Activated CD4-positive, alpha-beta T cell treated with anti-CD3 and anti-CD28 coated beads, Interleukin-2, amount 50 U/mL, for 1 hour (primary cell): ENCODE measurements at places on chromosomes 3 and 15.
A peak's percentile ranks its signal among the peaks of the same experiment; 100 is the strongest.

DNA sequence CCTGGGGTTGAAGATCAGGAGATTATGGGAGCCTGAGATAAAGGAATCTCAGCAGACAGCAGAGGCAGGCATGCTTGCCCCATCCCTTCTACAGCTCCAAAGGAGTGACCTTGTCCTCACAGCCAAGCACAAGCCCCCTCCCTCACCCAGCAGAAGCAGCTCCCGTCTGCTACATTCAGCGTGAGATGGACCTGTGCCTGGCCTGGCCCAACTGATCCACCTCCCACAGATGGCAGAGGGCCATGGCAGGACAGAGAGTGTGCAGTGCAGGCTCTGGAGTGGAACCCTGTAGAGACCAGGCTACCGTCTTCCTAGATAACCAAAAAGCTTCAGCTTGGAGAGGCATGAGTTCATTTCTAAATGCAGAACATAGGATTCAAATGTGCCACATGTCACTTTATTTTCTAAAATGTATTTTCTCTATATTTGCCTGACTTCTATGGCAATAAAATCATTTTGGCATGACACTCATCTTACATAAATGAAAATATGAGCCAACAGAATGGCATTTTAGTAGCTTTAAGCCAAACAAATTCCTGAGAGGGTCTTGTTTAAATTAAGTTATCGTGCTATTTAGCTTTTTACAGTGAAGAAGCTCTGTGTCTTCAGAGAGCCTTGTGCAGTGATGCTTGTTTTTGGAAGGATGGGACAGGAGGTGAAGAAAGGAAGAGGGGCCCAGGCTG is 43.7 kb downstream of the SLC12A8 start:
- no peak for DNase-seq

- peak; percentile 3 for DNase-seq
Observed at GRCh38 chr15:55846116-55846707, 103.3 kb upstream of the PRTG start.

- no peak for DNase-seq
Observed at GRCh38 chr15:68166847-68167246, 38.3 kb downstream of the CALML4 start.

DNA sequence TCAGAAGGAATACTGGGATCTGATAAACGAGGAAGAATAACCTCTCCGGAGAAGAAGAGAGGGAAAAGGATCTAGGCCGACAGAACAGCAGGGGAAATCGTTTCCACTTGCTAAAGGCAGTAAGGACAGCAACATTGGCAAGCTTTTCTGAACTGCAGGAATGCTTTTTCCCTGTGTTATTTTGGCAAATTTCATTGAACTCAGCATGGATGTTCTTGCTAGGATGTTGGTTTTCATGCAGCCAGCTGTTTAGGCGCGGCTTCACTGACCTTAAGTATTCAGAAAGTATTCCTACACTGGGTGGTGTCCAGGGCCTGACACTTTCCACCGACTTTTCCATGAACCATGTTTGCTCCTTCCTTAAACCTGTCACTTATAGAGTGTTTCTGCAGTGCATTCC is 489.7 kb downstream of the CNTN3 start:
- DNase-seq: no peak

GRCh38 chr15:80234883-80235282 is 17.1 kb downstream of the CTXND1 start:
- peak; percentile 30 for DNase-seq

GRCh38 chr15:90419738-90420406 is 31.8 kb downstream of the IQGAP1 start:
- no peak for DNase-seq

DNA sequence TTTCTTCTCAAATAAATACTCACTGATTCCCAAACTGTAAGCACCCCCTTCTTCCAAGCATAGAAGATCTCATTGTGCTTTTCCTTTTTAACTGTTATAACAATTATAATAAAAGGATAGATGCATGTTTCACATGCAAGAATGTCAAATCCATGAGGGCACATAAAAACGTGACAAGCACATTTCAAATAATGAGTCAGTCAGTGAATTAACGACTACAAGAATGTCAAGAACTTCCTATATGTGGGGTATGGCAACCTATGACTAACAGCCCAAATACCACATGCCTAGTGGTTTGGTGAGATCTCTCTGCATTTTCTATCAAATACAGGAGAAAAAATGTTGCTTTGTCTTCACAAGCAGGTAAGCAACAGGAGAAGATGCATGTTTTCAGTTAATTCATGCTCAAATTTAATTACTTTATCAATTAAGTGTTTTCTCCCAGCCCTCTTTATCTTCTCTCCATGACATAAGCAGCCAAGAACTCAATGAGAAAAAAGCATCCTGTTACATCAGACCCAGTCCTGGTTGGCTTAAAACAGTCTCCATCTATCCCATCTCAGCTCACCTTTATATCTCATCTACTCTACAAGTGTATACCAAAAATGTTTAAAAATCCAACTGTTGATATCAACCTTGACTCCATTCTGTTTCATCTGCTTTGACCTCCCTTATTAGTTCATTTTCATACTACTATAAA is 181.5 kb upstream of the LMCD1 start:
- no peak for DNase-seq
